HT1080 (cell line): ENCODE measurements at places on chromosomes 1 and 21.
A peak's percentile ranks its signal among the peaks of the same experiment; 100 is the strongest.

GRCh38 chr1:233700338-233700737 is 86.4 kb downstream of the KCNK1 start:
- no peak for DNase-seq

DNA sequence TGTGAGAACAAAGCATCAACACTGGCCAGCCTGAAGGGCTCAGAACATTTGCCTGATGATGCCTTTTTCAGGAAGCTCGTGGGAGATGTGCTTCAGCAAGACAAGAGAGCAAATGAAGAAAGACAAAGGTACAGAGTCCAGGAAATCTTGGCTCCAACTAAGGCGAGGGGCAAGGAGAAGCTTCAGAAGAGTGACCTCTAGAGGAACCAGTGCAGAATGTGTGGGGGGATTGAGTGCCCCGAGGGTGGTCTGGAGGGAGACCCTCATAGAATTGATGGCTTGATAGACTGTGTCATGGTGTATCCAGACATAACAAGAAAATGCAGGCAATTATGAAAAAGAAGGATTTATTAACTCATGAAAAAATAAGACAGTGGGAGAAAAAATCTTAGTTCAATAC is 15.3 kb upstream of the NLRP3 start:
- no peak for DNase-seq

DNA sequence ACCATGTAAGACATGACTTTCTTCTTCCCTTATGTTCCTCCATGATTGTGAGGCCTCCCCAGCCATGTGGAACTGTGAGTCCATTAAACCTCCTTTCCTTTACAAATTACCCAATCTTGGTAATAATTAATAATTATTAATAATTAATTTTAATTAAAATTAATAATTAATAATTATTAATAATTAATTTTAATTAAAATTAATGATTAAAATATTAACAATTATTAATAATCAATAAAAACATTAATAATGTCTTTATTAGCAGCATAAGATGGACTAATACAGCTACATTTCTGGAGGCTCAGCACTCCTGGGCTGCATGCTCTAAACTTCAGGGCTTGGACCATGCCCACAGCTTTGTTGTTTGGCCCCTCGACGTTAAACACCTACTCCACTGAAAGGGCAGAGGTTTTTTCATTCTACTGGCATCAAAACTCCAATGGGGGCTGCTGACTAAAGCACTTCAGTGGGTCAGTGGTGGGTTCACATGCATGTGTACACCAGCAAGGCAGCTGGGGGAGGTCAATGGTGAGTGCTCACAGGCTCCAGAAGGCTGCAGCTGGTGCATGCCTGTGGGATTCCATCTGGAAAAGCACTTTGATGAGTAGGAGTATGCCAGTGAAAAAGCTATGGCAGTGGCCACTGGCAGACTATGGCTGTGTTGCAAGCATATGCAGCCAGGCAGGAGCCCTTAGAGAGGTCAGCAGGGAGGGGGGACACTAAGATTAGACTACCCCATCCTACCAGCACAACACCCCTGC is 561.3 kb downstream of the NCAM2 start:
- DNase-seq, result no peak

DNA sequence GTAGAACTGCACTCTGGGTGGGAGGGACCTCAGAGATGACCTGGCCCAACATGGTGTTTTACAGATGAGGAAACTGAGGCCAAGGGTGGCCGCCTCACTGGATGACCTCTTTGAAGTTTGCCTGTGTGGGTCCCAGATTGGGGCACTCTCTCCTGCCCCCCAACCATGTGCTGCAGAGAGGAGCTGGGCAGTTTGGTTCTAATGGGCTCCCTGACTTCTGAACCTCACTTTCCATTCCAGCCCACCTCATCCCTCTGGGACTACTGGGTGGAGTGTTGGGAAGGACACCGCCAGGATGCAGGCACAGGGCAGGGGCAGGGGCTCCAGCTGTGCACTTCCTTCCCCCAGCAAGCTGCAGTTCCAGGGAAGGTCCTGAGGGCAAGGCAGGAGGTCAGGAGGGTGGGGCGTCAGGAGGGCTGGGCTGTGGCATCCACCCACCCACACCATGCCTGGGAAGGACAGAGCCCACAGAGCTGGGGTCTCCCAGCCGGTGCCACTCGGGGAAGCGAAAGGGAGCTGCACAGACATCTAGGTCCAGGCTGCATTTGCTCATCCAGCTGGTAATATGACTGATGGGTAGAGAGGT is 10.3 kb upstream of the EPS8L3 start:
- DNase-seq, result no peak

DNA sequence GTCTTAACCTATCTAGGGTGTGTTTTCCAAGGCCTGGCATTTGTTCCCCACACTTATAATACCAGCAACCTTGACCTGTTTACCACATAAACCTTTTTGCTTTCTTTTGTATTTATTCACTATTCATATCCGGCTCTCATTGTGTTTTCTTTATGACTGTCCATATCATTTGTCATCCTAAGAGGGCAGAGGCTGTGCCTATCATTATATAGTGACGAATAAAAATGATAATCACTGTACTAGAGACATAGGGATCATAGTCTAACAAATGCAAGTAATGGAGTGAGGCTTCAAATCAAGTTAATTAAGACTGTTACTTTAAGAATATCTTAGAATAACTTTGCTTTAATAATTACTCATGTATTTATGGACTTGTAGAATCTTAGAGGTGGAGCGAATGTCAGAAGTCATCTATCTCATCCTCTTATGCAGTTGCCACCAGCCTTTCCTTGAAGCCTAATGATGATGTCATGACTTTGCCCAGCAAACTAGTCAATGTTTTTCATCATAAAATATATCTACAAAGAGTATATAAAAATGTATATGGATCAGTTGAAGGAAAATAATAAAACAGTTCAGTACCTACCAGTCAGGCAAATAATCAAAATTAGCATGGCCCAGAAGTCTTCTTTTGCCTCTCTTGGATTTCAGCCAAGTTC is 4.7 kb upstream of the ETV3 start:
- DNase-seq, result no peak

DNA sequence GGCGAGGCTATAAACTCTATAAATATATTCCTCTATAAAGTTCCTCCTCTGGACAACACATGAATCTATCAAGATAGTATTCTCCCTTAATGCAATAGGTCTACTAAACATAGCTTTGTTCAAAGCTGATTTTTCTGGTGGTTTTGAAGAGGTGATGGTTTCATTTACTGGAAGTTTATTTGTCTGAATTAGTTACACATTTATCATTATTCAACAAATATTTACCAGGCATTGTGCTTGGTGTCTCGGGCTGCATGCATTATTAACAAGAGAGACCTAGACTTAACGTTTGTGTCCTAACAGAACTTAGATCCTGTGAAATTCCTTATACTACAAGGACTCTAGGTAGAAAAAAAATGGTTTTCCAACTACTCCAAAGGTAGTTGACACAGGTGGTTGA is 511.4 kb upstream of the B3GALT2 start:
- DNase-seq, result no peak

GRCh38 chr1:247241691-247242090 is 14.2 kb upstream of the VN1R5 start:
- DNase-seq, result peak; percentile 2

DNA sequence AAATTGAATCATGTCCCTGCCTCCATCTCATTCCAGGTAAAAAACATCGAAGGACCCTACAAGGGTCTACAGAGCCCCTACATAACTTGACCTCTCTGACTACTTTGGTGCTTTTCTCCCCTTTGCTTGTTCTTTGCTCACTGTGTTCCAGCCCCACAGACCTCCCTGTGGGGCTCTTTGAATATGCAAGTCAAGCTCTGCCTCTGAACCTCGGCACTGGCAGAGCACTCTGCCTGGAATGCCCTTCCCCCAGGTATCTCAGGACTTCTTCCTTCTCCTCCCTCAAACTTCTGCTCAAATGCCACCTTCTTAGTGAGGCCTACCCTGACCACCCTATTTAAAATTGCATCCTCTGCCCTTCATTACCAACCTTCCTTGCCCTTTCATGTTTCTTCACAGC is 87.8 kb upstream of the CD34 start:
- DNase-seq, result no peak

- no peak for DNase-seq
Observed at GRCh38 chr1:84434081-84434769, 35.9 kb downstream of the DNASE2B start.

DNA sequence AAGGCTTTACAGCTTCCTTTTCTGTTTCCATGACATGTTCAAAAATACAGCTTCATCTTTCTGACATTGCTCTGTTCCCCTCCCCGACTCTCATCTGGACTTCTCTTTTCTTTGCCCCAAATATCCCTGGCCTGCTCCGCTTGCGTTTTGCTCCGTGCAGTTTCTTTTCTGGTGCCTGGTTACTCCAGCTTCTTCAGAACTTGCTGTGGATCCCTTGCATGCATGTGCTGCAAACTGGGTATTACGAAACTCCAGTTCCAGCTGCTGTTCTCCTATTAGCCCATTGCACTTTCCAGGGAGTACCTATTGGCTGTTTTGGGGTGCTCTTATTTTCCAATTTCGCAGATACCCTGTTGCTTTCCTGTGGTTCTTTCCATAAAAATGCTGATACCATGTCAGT is 9.9 kb upstream of the NDC1 start:
- DNase-seq, result no peak

DNA sequence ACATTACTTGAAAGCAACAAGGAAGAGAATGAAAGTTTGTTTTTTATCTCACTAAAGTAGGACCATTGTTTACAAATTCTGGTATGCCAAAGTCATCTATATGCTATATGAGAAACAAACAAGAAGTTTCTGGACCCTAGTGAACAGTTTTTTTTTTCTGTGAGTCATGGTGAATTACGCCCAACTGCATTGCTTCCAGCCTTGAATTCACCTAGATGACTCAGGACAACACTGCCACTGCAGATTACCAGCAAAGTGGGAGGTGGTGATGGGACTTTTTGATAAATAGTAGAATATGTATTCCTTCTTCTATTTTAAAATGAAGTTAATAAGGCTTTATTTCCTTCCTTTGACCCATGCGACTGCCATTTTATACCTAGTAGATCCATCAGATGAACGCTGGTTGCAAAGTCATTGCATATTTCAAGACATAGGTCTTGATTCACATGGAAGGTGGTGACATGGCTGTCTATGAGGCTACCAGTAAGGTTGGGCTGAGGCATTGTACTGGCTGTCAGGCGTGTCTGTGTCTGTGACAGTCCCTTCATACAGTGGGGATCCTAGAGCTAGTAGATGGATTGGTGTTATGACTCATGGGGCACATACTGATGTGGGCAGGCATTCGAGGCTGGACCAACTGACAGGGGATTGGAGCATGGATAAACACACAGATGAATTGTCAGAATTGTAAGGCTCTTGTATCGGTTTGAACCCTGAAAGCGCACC is 49.1 kb upstream of the APOBEC4 start:
- DNase-seq, result peak; percentile 60

GRCh38 chr1:111366256-111366655 is 61.3 kb downstream of the OVGP1 start:
- peak; percentile 83 for DNase-seq

GRCh38 chr21:34548781-34549376 is 36.9 kb upstream of the KCNE1 start:
- no peak for DNase-seq

DNA sequence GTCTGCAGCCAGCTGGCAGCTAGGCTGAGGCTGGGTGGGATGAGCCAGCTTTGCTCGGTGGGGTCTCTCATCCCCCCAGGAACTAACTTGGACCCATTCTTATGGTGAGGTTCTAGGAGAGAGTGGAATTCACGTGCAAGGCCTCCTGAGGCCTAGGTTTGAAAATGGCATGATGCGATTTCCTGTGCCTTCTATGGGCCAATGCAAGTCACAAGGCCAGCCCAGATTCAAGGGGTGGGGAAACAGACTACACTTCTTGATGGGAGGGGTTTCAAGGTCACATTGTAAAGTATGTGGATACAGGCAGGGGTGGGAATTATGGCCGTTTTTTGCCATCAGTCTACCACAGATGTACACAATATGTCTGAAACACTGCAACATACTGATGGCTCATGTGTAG is 48.3 kb downstream of the HTR6 start:
- no peak for DNase-seq

DNA sequence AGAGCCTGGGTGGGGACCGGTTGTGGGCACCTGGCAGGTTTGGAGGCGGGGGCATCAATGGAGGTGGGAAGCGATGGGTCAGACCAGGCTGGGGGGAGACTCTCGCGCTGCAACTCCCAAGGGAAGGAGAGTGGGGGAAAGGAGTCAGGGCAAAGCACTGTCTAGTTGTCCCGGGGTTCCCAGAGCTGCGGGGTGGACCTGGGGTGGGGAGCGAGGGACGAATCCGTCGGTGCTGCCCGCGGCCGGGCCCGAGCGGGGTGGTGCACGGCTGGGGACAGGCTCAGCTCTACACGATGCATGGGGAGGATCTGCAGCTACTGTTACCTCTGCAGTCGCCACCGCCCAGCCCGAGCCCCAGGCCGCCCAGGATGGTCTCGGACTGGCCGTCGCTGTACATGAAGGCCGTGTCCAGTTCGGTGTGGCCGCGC is 427 bp downstream of the AKR7A2 start:
- DNase-seq, result no peak

GRCh38 chr1:187275985-187276575 is 447.3 kb downstream of the PLA2G4A start:
- no peak for DNase-seq

GRCh38 chr1:88982055-88982454 is 10.4 kb downstream of the KYAT3 start:
- peak; percentile 34 for DNase-seq

DNA sequence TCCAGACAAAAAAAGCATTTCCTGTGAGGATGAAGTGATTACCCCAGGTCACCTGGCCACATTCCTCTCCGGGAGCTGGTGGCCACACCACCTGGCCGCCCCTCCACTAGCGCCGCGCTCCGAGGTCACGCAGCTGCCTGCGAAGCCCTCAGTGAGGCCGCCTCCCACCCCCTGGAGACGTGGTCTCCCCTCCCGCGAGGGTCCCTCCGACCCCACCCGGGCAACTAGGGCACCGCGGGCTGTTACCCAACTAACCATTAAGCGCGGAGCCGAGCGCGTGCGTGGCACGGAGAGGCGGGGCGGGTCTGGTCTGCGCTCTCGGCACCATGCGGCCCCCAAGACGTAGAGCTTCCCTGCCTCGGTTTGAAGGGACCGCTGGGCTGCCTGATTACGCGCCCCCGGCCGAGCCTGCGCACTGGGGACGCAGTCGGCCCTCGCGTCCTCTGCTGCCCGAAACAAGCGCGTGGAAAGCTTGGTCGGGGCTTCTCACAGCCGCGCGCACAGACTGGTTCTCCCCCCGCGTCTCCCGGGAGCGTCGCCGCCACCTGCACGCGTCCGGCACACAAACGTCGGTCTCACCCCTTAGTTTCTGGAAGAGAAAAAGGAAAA is 106.5 kb downstream of the SLC16A1 start:
- DNase-seq, result no peak
